ENCODE measurements at places on chromosomes 16 and 17. TPM values are rescaled to one million over a fixed set of nuclear protein-coding genes. Genes with fewer than 3 reads are reported as not detected.

SALL1 gene
- total RNA-seq: 0.25 TPM

SMPD3 gene
- total RNA-seq: 0.10 TPM

CHMP1A gene
- 82.5 TPM for total RNA-seq

SSTR5 gene
- total RNA-seq: 0.25 TPM

KRT24 gene
- total RNA-seq: not detected

WNT3 gene
- 3.8 TPM for total RNA-seq

LMF1 gene
- 11.2 TPM for total RNA-seq

TBC1D26 gene
- not detected for total RNA-seq

C16orf92 gene
- total RNA-seq: not detected

GRIN2C gene
- 0.50 TPM for total RNA-seq

KRT16 gene
- 1.1 TPM for total RNA-seq

ADORA2B gene
- total RNA-seq: 15.8 TPM

SLC47A1 gene
- 22.7 TPM for total RNA-seq

Data from A549 treated with RU486 at 1 μM for 4 hours (cell line).